AG09319 (cell line): ENCODE measurements at places on chromosomes 1 and 21.

GRCh38 chr1:183806125-183806524 is 1.2 kb downstream of the RGL1 start:
- no peak for DNase-seq

GRCh38 chr1:54262244-54262643 is 62.3 kb downstream of the MRPL37 start:
- DNase-seq: no peak

DNA sequence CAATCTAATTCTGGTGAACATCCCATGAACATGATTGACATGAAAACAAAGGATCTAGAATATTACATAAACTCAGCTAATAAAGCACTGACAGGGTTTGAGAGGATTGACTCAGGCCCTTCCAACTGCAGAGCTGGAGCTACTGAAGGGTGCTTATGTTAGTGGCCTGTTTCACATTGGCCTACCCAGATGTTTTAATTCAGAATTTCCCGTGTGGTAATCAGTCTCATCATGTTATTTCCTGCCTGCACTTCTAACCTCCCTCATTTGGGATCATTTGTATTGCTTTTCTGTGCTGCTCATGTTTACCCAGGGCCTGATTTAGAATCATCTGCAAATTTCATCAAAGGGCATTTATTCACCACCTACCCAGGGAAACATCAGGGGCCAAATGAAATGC is 270.3 kb downstream of the PLPP3 start:
- DNase-seq: no peak

- DNase-seq: no peak
Measured at GRCh38 chr1:177145106-177146070, 19.1 kb downstream of the ASTN1 start.

DNA sequence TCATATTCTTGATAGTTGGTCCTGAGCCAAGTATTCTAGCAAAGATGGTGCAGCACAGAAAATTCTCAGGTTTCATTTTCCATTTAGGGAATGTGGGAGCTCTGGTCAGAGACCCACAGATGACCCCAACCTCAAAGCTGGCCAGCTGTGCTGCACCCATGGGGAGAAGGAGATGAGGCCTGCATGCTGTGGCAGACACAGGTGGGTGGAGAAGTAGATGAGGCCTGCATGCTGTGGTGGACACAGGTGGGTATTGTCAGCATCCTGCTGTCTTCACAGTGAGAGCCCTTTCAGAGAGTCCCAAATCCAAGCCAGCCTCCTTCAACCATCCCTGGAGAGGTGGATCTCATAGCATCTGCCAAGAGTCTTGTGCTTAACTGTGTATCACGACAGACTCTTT is 77.7 kb downstream of the DSCAM start:
- DNase-seq: no peak

DNA sequence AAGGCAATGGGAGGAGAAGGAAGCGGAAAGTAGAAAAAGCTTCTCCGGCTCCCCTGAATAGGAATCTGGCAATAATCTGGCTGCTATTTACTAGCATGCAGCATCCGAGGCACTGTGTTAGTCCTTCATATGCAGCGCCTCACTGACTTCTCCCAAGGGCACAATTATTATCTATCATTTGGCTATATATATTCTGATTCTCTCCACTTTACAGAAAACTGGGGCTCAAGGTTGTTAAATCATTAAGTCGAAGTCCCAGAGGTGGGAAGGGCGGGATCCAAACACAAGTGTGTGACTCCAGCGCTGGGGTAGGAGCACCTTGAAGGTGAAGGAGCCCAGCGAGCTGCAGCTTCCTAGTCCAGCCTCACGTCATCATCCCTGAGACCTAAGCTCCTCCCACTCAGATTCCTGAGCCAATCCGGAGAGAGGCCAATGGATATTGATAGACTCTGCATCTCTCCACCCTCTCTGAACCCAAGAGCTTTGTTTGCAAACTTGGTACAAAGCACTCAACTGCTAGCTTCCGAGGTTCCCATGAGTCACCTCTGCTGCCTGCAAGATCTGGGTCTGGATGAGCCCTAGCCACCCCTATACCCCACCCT is 16.6 kb upstream of the EYA3 start:
- no peak for DNase-seq

DNA sequence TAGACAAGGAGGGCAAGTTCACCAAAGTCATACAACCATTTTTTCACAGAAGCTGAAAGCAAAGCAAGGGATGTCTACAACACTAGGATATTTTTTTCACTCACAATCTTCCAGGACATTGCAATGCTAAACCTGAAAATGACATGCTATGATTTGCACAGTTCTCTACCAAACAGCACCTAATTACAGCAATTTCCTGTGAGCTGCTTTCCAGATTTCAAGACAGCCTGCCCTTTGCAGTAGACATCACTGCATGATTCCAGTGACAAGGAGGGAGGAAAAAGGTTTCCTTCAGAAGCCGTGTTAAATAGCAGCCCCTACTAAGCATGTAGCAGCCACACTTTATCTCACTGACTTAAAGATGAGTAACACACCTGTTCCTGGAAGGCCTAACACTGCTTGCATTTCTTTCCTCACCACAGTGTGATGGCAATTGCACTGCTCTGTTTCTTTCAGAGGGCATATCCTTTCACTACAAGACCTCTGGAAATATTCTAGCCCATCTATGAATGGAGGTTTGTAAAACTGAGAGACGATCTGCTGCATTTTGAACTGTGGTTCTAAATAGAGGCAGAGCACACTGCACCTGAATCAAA is 97.1 kb downstream of the DUSP10 start:
- no peak for DNase-seq

DNA sequence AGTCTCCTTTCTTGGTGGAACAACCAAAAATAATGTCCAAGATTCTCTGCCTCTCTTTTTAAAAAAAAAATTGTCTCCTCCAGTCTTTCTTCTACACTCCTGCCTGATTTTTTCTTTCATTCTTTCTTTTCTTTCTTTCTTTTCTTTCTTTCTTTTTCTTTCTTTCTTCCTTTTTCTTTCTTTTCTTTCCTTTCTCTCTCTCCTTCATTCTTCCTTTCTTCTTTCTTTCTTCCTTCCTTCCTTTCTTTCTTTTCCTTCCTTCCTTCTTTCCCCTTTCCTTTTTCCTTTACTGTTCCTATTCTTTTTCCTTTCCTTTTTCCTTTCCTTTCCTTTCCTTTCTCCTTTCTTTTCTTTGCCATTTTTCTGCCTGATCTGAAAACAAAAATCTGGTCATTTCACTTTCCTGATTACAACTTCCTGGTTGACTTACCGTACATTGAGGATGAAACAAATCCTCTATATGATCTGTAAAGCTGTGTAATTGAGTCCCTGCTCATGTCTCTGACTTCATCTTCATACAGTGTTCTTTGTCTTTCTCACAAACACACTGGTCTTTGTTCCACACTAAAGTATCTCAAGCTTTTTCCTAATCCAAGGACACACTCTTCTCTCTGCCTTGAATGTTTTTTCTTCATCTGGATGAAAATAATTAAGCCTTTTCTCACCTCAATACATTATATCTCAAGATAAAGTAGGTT is 6.1 kb upstream of the KRTAP23-1 start:
- no peak for DNase-seq

DNA sequence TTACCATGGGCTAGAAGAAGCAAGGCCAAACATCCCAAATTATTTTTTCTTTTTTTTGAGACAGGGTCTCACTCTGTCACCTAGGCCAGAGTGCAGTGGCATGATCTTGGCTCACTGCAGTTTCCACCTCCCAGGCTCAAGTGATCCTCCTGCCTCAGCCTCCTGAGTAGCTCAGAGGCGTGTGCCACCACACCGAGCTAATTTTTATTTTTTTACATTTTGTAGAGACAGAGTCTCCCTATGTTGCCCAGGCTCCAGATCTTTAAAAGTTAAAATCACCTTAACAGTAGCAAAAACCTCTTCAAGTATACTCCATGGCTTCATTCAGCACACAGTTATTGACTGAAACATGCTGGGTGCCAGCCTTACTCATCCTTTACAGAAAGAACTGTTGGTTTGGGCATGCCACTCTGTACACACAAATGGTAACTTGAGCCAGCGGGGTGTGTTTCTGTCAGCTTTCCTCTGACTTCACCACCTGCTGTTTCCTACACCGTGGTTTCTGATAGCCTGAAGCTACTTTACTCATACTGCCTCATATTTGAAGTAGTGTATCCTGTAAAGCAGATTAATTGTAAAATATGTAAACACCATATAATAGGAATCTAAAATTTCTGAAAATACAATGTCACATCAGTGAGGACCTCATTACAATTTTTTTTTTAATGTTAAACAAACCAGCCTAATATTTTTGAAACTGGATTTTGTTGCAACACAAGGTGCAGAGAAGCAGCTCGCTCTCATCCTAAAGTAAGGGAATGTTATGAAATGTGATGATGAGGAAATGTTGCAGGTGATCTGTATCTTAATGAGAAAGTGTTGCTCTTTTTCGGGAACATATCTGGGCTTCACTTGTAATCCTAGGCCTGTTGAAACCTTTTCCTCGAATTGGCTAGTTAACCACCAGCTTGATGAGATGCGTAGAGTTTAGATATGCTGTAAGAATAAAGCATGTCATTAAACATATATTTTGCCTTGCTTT is 113.9 kb downstream of the ATP5PO start:
- no peak for DNase-seq

DNA sequence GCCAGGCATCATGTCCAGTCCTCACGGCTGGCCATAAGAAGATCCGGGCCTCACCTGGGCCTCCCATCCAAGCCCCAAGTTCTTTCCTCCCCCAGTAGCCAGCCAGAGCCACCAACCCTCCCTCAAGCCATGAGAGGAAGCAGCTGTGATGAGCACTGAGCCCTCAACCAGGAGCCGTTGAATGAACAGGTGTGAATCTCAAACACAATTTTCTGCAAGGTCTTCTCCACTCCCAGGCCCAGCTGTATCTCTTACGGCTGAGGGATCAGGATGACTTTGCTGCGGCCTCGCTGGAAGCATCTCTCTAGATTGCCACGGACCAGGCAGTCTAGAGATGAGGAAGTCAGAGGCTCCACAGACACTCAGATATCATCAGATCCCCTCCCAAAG is 9.8 kb upstream of the CLDN14 start:
- DNase-seq: no peak

GRCh38 chr1:10267921-10268320 is 57.6 kb downstream of the KIF1B start:
- no peak for DNase-seq
